ENCODE measurements at places on chromosomes 4 and X.

- no peak for DNase-seq
Observed at GRCh38 chr4:169030562-169030982, 20.5 kb upstream of the CBR4 start.

GRCh38 chr4:178010596-178010995 lies 568.4 kb upstream of the AGA start:
- no peak for DNase-seq

DNA sequence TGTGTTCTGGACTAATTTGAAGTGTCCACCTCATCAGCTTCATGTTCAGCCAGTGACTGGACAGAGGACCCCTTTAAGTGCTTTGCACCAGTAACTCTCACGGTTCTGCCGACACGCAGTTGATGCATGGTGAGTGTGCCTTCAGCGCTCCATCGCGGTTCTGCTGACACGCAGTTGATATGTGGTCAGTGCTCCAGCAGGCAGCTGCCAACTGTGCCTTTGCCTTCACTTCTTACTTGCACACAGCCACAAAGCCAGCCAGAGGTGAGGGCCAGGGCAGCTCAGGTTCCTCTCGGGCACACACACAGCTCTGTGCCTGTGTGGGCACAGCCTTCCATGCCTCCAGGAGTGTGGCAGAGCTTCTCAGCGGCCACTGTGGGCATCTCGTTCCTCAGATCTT lies 12.4 kb downstream of the NKX1-1 start:
- no peak for DNase-seq

GRCh38 chr4:157818946-157819692 lies 353.7 kb downstream of the GASK1B start:
- no peak for DNase-seq

DNA sequence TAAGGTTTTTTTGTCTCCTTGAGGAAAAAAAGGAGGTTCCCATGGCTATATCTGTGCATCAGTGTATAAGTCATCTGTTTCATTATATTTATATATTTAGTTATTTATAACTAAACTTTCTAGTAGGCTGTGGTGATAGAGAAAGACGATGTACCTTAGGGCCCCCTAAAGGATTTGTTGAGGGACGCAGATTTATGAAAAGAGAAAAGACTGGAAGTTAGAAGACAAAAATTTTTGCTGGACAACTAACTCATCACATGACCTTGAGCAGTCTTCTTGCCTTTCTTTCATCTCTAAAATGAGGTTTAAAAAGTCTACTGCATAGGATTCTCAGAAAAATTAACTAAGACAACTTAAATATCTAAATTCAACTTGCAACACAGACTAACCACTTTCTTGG lies 6.1 kb downstream of the GASK1B start:
- no peak for DNase-seq

DNA sequence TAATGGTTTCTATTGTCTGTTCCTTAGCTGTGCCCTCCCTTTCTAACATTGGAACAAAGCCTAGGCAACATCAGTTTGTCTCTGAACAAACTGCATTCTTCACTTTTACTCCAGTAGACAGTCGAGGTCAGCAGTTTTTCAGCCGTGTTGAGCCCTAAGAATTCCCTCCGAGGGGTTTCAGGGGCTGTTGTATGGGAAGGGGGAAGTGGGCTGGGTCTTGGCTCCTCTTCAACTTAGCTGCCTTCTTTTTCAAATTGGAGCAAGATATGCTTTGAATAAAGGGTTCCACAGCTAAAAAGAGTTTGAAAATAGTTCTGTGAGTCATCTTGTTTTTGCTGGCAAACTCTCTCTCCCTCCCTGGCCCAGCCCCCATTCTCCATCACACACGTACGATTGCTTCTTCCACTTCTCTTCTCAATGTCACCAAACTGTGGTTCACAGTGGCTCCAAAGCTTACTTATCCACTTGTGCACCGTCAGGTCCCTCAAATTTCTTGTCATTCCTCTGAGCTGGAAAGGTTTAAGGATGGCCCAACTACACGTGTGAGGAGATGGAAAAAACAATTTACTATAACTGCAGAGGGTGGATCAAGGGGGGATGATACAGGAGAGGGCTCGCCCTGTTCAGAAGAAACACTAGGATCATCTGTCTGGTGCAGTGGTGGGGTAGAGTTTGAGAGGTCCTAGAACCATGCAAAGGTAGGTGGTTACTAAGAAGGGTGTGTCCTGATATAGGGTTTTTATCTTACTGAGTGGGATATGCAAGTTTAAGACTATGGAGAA lies 9.2 kb upstream of the MAML3 start:
- no peak for DNase-seq

- no peak for DNase-seq
Observed at GRCh38 chrX:46381630-46382029, 163.6 kb downstream of the ZNF674 start.

DNA sequence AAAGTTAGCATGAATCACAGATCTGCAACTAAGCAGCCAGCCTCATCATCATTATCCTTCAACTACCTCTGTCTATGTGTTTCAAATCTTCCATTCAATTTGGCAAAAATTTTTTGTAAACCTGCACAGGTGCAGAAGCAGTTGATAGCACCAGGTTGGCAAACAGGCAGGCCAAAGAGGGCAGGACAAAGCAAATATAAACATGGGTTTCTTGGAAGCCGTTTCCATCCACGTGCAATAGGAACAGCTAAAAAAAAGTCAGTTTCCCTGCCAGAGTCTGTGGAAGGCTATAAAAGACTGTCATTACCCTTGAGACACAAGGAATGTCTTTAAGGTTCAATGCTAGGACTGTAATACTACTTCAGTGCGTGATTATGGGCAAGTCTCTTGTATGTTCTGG lies 253.2 kb downstream of the PDHA2 start:
- DNase-seq, result no peak

- no peak for DNase-seq
Observed at GRCh38 chr4:132328761-132329160, 820.3 kb upstream of the PCDH10 start.

- DNase-seq, result no peak
Observed at GRCh38 chr4:126779436-126780166, 853.2 kb upstream of the INTU start.

DNA sequence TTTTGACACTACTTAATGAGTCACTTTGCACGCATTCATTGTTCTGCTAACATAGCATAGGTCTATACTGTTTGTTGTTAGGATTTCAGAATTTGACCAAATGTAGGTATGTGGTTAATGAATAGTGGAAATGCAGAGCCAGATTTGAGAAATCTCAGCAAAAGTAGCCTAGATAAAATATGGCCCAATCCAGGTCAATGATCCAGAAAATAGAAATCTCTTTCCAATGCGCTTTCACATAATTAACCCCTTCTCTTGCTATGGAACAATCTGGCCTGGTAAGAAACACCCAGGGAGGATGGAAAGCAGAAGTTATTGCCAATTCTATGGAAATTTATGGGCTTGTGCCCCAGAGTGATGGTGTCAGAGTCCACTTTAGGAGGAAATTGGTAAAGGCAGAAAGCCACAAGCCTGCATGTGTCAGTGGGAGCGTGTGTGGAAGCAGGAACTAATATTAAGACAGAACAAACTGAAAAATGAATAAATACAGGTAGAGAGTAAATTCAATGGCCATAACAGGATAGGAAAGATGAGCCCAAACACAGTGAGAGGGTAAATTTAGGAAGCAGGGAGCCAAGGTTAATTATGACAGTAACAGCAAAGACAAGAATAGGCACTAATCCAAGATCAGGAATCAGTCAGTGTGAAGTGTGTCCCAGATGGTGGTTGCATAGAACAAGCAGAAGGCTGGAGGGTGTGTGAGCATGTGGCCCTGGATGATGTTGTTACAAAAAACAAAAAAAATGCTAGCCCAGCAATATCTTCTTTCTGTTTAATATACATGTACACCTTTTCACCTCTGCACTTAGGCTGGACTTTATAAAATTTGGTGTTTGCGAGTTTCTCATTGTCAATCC lies 102.9 kb downstream of the SYTL5 start:
- DNase-seq, result no peak

GRCh38 chrX:85017721-85018120 lies 14.0 kb downstream of the APOOL start:
- no peak for DNase-seq

DNA sequence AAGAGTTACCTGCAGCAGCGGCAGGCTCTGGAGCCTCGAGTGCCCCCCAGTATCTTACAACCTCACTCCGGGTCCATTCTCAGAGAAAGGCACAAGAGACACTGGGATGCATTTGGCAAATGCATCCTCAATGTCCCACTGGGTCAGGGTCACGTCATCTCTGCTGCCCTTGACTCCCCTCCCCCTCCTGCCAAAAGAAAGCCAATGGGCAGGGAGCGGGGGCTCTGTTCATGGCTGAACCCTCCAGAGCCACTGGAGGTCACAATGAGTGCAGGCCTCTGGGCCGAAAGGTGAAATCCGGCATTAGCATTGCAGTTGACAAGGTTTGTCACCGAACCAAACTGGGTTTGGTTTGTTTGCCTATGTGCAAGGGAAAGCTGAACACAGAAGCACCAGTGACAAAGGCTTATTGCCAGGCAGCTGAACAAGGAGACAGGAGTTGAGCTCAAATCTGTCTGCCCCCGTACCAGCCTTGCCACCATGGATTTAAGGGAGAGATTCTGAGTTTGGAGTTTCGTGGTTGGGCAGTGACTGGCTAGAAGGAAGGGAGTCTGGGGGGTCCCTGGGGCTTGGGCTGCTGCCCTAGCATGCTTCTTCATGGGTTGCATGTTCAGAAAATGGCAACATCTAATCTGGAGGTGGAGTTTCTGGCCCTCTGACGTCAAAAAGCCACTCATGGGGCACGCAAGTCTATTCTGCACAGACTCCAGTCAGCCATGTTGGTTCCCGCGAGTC lies 64.3 kb downstream of the HTRA3 start:
- DNase-seq, result no peak

GRCh38 chrX:107750263-107750662 lies 25.3 kb downstream of the TSC22D3 start:
- no peak for DNase-seq

DNA sequence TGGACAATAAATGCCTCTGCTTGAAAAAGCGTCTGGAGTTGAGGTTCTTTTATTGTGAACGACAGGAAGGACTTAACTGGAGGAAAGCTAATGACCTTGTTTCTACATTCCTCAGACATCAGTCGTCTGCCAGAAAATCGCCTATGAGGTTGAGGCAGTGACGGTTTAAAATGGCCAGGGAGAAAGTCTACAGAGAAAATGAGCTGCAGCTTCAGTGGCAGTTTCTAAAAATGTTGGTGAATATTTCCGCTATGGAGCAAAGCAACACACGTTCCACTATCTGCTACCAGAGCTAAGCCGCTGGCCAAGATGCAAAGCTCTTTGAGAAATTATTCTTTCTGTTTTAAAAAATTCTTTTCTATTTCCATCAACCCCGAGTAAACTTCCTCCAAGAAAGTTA lies 116.9 kb upstream of the GALNT7 start:
- DNase-seq, result no peak

GRCh38 chr4:53777244-53777984 lies 186.1 kb upstream of the LNX1 start:
- no peak for DNase-seq

- no peak for DNase-seq
Observed at GRCh38 chr4:110614173-110614963, 8.5 kb downstream of the PITX2 start.

GRCh38 chr4:11430536-11430935 lies 1.8 kb upstream of the HS3ST1 start:
- DNase-seq, result no peak

- DNase-seq, result peak; percentile 22
Observed at GRCh38 chr4:1246901-1247863, 1.7 kb downstream of the CTBP1 start.
